Urinary bladder (tissue), 4 donors: ENCODE measurements at places on chromosomes 11 and 22. TPM values are rescaled to one million over a fixed set of nuclear protein-coding genes. Genes with fewer than 3 reads are reported as not detected.

The RHOD gene
- total RNA-seq: 3.9 TPM

The KCNE3 gene
- 6.8 TPM for total RNA-seq

The C22orf31 gene
- not detected for total RNA-seq

The OR52E8 gene
- not detected for total RNA-seq

The C11orf16 gene
- not detected for total RNA-seq

The UCP2 gene
- 16.2 TPM for total RNA-seq

The MIAT gene
- 3.3 TPM for total RNA-seq

The RFPL1 gene
- not detected for total RNA-seq

The TMEM151A gene
- 0.32 TPM for total RNA-seq

The ANO9 gene
- 1.3 TPM for total RNA-seq

The MMP3 gene
- 1.4 TPM for total RNA-seq

The TCN2 gene
- 7.9 TPM for total RNA-seq

The OR51E2 gene
- 0.63 TPM for total RNA-seq

The OR52E6 gene
- not detected for total RNA-seq

The IL17REL gene
- total RNA-seq: not detected

The GSTT2B gene
- total RNA-seq: 2.1 TPM

The TRIM66 gene
- total RNA-seq: 7.8 TPM

The IL18 gene
- total RNA-seq: 18.1 TPM

The SPON1 gene
- 131 TPM for total RNA-seq
